WTC11 (cell line): ENCODE measurements at places on chromosomes 5 and 9. TPM values are rescaled to one million over a fixed set of nuclear protein-coding genes. Genes with fewer than 3 reads are reported as not detected.

The CER1 gene
- total RNA-seq, result 2.4 to 4.1 TPM (median 3.7 TPM) in 3 replicates

DNA sequence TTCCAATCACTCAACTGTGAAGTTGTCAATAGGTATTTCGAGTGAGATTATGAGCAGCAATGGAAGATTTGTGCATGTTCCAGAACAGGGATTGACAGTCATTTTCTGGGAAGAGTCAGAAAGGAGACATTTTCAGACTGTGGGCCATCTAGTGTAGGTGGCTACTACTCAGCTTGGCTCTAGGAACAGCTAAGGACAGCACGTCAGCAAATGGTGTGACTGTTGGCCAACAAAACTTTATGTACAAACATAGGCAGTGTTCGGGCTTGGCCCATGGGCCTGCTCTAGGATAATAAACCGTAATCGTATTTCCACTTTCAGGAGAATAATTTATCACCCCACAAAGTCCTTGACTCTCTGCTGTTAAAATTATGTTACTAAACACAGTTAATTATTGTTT lies 143.6 kb downstream of the ADCY2 start:
- no peak for DNase-seq

- DNase-seq, result no peak
Observed at GRCh38 chr5:174601946-174602345, 122.4 kb upstream of the MSX2 start.

GRCh38 chr5:145957388-145957787 lies 21.0 kb downstream of the SH3RF2 start:
- no peak for DNase-seq
